ENCODE measurements at places on chromosomes 3 and 15. TPM values are rescaled to one million over a fixed set of nuclear protein-coding genes. Genes with fewer than 3 reads are reported as not detected.

FAN1 gene
- polyA plus RNA-seq: 8.7 TPM

CLDN18 gene
- polyA plus RNA-seq: 32.5 TPM

GP9 gene
- not detected for polyA plus RNA-seq

SPINK8 gene
- not detected for polyA plus RNA-seq

ENTPD3 gene
- 10.4 TPM for polyA plus RNA-seq

CXCR6 gene
- polyA plus RNA-seq: 1.1 TPM

SCN11A gene
- 0.07 TPM for polyA plus RNA-seq

BRK1 gene
- polyA plus RNA-seq: 293 TPM

GABRB3 gene
- polyA plus RNA-seq: 1.1 TPM

FEZF2 gene
- not detected for polyA plus RNA-seq

C3orf22 gene
- not detected for polyA plus RNA-seq

DNASE1L3 gene
- 0.98 TPM for polyA plus RNA-seq

VGLL3 gene
- polyA plus RNA-seq: 1.3 TPM

GATM gene
- 692 TPM for polyA plus RNA-seq

ESYT3 gene
- polyA plus RNA-seq: 0.22 TPM

PPM1L gene
- polyA plus RNA-seq: 1.3 TPM

TRA2B gene
- polyA plus RNA-seq: 25.8 TPM

DGKG gene
- 0.39 TPM for polyA plus RNA-seq

LEKR1 gene
- polyA plus RNA-seq: 0.45 TPM

GOLGA8Q gene
- 0.54 TPM for polyA plus RNA-seq

LRRN1 gene
- 1.6 TPM for polyA plus RNA-seq

PEX5L gene
- polyA plus RNA-seq: 2.3 TPM

CFAP100 gene
- polyA plus RNA-seq: not detected

SLC6A11 gene
- polyA plus RNA-seq: 0.07 TPM

GABRG3 gene
- polyA plus RNA-seq: not detected

GLDN gene
- 0.54 TPM for polyA plus RNA-seq

CACNA2D2 gene
- polyA plus RNA-seq: 0.68 TPM

FOXL2NB gene
- polyA plus RNA-seq: not detected

CKMT1A gene
- polyA plus RNA-seq: 3.6 TPM

ZNF710 gene
- polyA plus RNA-seq: 4.9 TPM
